Left ventricle myocardium inferior (tissue), 1 donor: ENCODE measurements at places on chromosomes 4 and X. TPM values are rescaled to one million over a fixed set of nuclear protein-coding genes. Genes with fewer than 3 reads are reported as not detected.

XKRX gene
- total RNA-seq = not detected

MUC7 gene
- total RNA-seq = not detected

STS gene
- total RNA-seq = 5.3 TPM

SYNPO2 gene
- 239 TPM for total RNA-seq

LUZP4 gene
- total RNA-seq = not detected

NLGN4X gene
- 4.5 TPM for total RNA-seq

TMEM255A gene
- 0.38 TPM for total RNA-seq

DNA sequence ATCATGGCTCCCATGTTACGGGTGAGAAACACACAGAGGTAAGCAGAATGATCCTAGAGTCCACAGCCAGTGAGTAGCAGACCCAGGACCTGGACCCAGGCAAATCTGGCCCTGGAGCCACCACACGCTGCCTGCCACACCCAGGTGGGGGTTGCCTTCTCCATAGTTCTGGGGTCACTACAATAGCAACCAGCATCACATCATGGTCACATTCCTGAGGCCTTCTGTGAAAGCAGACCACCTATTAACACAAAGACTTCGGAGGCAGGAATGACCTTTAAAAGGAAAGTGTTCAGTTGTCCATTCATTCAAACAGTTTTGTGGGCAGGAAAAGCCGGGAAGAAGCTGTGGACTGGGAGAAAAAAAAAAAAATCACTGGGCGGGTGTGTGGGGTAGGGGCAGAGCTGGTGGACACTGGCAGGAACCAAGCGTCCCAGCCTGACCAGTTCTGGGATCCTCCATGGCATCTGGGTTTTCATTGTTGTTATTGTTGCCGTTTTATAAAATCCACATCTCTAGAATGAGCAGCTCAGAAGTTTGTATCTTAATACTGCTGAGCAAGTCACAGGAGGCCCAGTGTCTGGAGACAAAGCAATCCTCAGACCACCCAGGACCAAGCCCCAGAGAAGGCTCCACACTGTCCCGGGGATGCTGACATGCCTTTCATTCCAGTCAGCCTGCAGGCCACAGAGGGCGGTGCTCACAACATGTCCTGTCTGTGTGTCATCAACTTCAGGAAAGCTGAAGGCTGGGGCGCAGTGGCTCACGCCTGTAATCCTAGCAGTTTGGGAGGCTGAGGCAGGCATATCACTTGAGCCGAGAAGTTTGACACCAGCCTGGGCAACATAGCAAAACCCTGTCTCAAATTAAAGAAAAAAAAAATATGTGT, 67.0 kb downstream of the SEL1L3 start:
- H3K36me3 ChIP-seq = peaks cover 2% of the 10 kb centered on the region
- no peak overlapping the region for H3K27ac ChIP-seq
- no peaks in the 10 kb centered on the region for H3K27me3 ChIP-seq
- no peak for DNase-seq

GRCh38 chr4:23782778-23783437, 106.9 kb downstream of the PPARGC1A start:
- no peaks in the 10 kb centered on the region for H3K4me1 ChIP-seq
- DNase-seq = no peak
- no peak overlapping the region for H3K27ac ChIP-seq
- H3K4me3 ChIP-seq = no peak overlapping the region
- no peaks in the 10 kb centered on the region for H3K27me3 ChIP-seq

- H3K27ac ChIP-seq = no peak overlapping the region
- no peaks in the 10 kb centered on the region for H3K27me3 ChIP-seq
- H3K4me1 ChIP-seq = peaks cover 39% of the 10 kb centered on the region
- H3K4me3 ChIP-seq = no peak overlapping the region
- no peak for DNase-seq
Observed at GRCh38 chrX:31224381-31225012, 152.7 kb upstream of the FTHL17 start.

GRCh38 chrX:132375941-132376340, 112.9 kb downstream of the MBNL3 start:
- H3K27me3 ChIP-seq = no peaks in the 10 kb centered on the region
- H3K27ac ChIP-seq = no peak overlapping the region
- H3K36me3 ChIP-seq = no peaks in the 10 kb centered on the region
- no peak for DNase-seq
- H3K4me1 ChIP-seq = no peaks in the 10 kb centered on the region

DNA sequence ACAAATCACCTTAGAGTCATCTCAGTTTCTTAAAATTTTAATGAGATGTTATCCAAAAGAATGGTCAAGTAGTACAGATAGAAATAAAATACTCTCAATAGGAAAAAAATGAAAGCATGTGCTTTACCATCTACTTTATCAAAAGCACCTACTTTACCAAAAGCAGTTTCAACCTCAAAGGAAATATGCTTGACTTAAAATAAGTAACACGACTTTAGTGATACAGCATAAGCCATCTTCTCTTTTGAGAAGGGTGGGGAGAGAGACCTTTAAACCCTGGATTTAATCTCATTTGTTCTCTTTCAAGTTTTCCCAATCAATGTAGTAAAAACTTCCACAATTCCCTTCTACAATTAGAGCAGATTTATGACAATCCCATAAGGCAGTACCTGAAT, 26.5 kb downstream of the OTUD4 start:
- DNase-seq = no peak
- H3K27me3 ChIP-seq = no peaks in the 10 kb centered on the region
- H3K4me3 ChIP-seq = no peak overlapping the region
- peaks cover 72% of the 10 kb centered on the region for H3K36me3 ChIP-seq
- peak overlapping the region; percentile 77 for H3K27ac ChIP-seq

DNA sequence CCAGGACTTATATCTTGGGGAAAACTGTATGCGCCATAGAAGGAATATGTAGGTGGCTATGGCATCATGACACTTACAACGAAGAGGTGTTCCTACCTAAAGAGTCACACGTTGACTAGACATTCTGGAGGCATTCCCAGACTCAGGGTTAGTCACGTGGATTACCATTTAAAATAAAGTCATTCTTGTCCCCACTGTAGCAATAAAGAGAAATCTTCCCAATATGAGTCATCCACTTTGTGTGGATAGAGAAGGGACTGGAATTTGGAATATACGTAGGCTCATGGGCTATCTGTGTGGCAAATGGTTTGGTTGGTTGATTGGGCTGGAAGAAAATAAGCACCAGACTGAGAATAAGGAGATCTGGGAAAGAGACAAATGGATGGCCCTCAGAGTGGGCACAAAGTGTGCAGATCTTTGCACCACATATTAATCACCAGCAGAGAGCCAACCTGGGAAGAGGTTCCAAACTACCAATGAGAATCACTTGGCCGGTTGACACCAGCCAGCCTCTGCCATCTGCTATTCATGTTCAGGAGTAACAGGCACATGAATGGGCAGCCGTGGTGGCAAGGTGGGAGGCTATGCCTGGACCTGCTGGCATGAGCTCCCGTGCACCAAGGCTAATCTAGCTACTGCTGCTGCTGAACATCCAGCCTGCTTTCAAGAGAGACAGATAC, 41.0 kb downstream of the MTNR1A start:
- no peaks in the 10 kb centered on the region for H3K36me3 ChIP-seq
- H3K4me3 ChIP-seq = no peak overlapping the region
- no peaks in the 10 kb centered on the region for H3K27me3 ChIP-seq
- DNase-seq = no peak
- no peaks in the 10 kb centered on the region for H3K4me1 ChIP-seq

GRCh38 chr4:24488399-24489164, 95.8 kb downstream of the DHX15 start:
- H3K4me3 ChIP-seq = no peak overlapping the region
- DNase-seq = peak; percentile 76
- peaks cover 2% of the 10 kb centered on the region for H3K27me3 ChIP-seq
- H3K27ac ChIP-seq = no peak overlapping the region
- no peaks in the 10 kb centered on the region for H3K4me1 ChIP-seq

DNA sequence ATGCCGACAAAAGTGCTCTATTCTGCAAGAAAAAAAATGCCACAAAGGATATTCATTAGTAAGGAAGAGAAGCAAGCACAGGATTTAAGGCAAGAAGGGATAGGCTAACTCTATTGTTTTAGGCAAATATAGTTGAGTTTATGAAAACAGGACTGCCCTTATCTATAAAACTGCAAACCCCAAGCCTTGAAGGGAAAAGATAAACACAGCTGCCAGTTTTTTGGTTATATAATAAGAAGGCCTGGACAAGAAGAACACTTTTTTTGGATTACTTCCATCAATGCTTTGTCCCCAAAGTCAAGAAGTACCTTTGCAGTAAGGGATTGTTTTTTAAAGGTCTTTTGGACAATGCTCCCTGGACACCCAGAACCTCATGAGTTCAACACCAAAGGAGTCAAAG, 45.4 kb upstream of the WWC2 start:
- DNase-seq = no peak
- H3K4me3 ChIP-seq = no peak overlapping the region
- H3K27me3 ChIP-seq = no peaks in the 10 kb centered on the region
- H3K36me3 ChIP-seq = no peaks in the 10 kb centered on the region

GRCh38 chr4:25031077-25031621, 403 bp upstream of the LGI2 start:
- H3K27me3 ChIP-seq = no peaks in the 10 kb centered on the region
- peak; percentile 22 for DNase-seq
- H3K4me1 ChIP-seq = peaks cover 15% of the 10 kb centered on the region
- H3K4me3 ChIP-seq = peak overlapping the region; percentile 76

DNA sequence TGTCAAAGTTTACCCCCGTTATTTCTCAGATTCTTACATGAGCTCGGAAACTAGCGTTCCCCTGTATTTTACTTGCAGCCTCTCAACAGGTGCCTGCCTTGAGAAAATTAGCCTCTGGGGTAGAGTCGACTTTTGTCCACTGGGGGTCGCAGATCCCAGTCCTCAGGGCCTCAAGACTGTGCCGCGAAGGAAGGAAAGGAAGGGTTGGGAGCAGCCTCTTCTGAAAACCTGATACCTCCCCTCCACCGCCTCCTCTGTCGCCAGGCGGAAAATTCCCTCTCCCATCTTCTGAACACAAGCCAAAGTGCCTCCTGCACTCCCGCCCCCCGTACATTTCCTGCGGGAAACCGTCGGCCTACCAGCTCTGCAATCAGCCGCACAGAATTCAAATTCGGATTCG, 44.4 kb upstream of the TMSB15B start:
- H3K36me3 ChIP-seq = no peaks in the 10 kb centered on the region
- H3K4me1 ChIP-seq = no peaks in the 10 kb centered on the region
- H3K27ac ChIP-seq = peak overlapping the region; percentile 75

GRCh38 chrX:43939187-43939926, 33.8 kb downstream of the NDP start:
- H3K4me3 ChIP-seq = no peak overlapping the region
- H3K36me3 ChIP-seq = no peaks in the 10 kb centered on the region
- no peaks in the 10 kb centered on the region for H3K27me3 ChIP-seq
- no peak overlapping the region for H3K27ac ChIP-seq
- no peaks in the 10 kb centered on the region for H3K4me1 ChIP-seq

- no peaks in the 10 kb centered on the region for H3K4me1 ChIP-seq
- no peak overlapping the region for H3K4me3 ChIP-seq
- H3K36me3 ChIP-seq = no peaks in the 10 kb centered on the region
- H3K27ac ChIP-seq = no peak overlapping the region
- DNase-seq = no peak
Observed at GRCh38 chrX:108001218-108001814, 19.1 kb upstream of the TEX13B start.

DNA sequence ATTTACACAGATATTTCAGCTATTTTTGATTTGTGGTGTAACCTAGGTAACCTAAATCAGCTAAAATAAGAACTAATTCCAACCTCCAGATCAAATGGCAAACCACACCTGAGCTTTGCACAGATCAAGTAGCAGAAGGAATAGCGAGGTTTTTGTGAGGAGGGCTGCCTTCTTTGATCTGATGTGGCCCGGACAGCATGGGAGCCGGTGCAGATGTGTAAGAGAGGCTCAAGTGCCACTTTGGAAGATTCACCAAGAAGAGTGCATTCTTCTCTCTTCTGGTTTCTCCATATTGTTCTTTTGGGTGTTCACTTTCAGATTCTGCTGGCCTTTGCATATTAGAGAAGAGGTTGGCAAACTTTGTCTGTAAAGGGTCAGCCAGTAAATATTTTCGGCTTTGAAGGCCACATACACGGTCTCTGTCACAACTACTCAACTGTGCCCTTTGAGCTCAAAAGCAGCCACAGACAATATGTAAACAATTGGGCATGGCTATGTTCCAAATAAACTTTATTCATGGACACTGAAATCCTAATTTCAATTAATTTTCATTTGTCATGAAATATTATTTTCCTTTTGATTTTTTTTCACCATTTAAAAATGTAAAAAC, 78.9 kb upstream of the FAM9C start:
- no peak for DNase-seq
- peak overlapping the region; percentile 56 for H3K27ac ChIP-seq

DNA sequence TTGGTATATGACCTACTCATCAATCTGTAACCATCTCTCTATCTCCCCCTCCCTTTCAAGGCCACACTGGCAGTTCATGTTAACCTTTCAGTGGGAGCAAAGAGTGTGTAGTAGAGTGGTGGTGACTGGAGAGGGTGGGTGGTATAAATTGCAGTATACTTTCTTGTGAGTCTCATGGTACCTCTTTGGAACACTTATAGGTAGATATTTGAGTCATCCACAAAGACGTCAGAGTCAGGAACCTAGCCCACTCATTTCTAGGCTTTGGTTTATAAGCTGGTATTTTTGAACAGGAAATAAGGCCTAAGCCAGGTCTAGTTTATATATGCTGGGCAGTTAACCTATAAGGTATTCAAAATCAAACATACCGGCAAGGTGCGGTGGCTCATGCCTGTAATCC, 36.3 kb downstream of the RLIM start:
- no peak overlapping the region for H3K4me3 ChIP-seq
- no peaks in the 10 kb centered on the region for H3K27me3 ChIP-seq
- DNase-seq = no peak
- no peak overlapping the region for H3K27ac ChIP-seq
- no peaks in the 10 kb centered on the region for H3K36me3 ChIP-seq
- H3K4me1 ChIP-seq = no peaks in the 10 kb centered on the region

DNA sequence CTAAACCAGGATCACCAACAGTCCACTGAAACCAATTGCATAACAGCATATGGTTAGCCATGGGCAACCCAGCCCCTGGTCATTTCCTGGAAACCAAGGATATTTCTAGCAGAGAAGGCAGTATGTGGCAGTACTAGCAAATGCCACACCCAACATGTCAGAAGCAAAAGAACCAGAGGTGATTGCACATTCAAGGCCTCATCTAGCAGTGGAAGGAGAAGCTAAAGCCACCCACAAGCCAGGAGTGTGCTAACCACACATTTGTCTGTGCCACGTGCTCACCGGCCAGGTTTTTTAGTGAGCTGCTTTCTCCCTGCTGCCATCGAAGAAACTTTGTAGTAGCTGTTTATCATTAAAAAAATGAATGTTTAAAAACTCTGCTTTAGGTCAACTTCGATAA, 42.0 kb downstream of the TEC start:
- no peaks in the 10 kb centered on the region for H3K27me3 ChIP-seq
- no peak overlapping the region for H3K4me3 ChIP-seq
- no peaks in the 10 kb centered on the region for H3K4me1 ChIP-seq
- no peak for DNase-seq
